Right kidney (tissue), 9 donors: ENCODE measurements at places on chromosomes 2 and 18.

- DNase-seq = no peak
These were observed 47.7 kb downstream of the SMAD7 start for GRCh38 chr18:48902856-48903601.

DNA sequence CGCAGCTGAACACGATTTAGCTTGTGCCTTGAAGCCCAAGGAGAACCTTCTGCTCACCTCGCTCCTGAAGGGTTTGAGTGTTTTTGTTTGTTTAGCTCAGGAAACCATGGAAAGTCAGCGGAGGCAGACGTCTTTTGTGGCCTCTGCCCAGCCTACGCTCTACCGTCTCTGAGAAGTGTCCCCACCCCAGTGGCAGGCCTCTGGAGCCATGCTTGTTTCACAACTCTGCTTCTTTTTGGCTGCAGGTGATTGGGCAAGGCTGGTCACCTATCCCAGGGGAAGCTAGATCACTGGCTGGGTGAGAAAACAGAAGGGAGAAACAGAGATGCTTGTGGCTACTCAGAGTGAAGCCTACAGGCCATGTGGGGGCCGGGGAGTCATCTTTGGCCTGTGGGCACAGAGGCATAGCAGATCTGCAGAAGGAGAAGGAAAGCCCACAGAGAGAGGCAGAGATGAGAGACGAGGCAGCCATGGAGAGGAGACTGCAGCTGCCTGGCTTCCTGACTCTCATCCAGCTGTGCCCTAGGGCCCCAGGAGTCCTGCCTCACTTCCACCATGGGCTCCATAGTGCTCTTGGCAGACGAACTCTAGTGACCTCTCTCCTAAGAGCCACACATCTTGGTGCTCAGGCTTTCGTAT lies 50.1 kb downstream of the CIB4 start:
- no peak for DNase-seq

GRCh38 chr2:151437630-151438029 lies 27.9 kb downstream of the RIF1 start:
- DNase-seq = no peak

- DNase-seq = no peak
These were observed 241.4 kb upstream of the KLHL14 start for GRCh38 chr18:33014060-33014796.
